ENCODE measurements at places on chromosomes 13 and 19.

DNA sequence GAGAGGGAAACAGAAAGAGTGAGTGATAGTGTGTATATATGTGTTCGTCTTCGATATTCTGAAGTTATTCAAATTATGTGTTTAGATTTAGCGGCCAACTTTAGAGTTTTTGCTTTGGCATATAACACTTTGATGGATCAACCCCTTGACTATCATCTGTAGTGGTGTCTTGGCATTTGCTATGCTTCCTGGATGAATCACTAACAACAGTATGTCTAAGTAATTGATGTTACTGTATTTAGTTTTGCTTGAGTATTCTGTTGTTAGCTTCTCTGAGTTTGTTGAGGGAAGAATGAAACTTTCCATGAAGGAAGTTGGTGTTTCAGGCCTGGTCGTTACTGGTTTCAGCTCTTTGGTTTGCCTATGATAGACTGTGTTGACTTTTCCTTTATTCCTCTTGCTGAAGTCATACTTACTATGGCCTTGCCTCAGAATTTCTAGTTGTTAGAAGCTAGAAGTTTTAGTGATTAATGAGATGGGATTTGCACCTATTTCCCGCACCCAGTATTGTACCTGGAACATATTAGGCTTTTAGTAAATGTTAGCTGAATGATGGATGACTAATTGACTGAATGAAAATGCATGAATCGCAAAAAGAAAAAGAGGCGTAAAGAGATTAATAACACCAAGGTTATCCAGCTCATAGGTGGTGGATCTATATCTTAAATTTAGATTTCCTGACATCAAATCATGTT, 20.7 kb downstream of the NDFIP2 start:
- DNase-seq: no peak

DNA sequence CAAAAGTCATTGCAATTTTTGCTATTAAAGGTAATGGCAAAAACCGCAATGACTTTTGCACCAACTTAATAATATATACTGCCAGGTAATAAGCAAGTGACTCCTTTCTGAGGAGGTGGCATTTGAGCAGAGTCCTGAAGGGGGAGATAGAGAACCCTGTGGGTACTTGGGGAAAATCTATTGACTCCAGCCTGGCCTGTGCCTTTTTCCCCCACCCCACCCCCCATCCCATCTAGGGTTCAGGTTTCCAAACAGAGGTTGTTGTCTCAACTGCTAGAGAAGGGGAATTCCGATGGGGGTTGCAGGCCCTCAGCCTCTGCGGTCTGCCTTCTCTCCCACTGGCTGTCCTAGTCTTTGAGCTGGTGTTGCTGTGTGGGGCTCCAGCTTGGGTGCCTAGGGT, 11.5 kb downstream of the S1PR2 start:
- no peak for DNase-seq

- no peak for DNase-seq
These were observed 2.5 kb downstream of the RABAC1 start for GRCh38 chr19:41956621-41957020.

GRCh38 chr13:73664851-73665250, 469.4 kb downstream of the KLF12 start:
- no peak for DNase-seq

DNA sequence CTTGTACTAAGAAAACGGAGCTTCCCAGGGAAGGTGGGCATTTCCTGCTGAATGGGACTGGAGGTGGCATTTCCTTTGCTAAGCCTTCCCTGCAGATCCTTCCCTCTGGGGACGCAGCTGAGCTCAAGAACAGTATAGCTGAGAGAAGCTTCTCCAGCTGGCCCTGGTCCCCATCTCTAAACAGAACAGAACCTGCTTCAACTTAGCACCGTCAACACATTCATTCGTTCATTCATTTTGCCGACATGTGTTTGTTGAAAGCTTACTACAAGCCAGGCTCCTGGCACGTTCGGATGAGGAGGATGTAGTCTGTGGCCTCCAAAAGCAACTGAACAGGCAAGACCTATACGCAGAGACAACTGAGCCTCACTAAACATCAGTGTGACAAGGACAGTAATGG, 36.6 kb upstream of the PEPD start:
- DNase-seq: no peak

DNA sequence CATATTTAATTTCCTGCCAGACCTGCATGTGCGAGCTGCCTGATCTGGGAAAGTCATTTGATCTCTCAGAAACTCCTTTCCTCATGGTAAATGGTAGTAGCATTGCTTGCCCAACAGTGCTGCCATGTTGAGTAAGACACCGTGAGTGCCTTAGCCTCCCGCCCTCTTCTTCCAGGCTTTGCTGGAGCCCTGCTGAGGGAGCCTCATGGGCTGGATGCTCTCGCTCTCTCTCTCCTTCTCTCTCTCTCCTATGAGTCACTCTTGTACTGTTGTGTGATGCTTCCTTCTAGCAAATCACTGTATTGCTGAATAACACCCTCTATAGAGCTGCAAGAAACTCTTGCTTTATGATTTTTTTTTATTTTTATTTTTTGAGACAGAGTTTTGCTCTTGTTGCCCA, 365.5 kb downstream of the UQCRFS1 start:
- DNase-seq: peak; percentile 26

GRCh38 chr13:42984691-42985090, 7.3 kb downstream of the EPSTI1 start:
- DNase-seq: no peak

- no peak for DNase-seq
These were observed 21.9 kb downstream of the GPATCH1 start for GRCh38 chr19:33102893-33103292.

- DNase-seq: no peak
These were observed 62.4 kb upstream of the URI1 start for GRCh38 chr19:29879655-29879974.

GRCh38 chr19:16013181-16013850, 63.0 kb upstream of the TPM4 start:
- DNase-seq: no peak

DNA sequence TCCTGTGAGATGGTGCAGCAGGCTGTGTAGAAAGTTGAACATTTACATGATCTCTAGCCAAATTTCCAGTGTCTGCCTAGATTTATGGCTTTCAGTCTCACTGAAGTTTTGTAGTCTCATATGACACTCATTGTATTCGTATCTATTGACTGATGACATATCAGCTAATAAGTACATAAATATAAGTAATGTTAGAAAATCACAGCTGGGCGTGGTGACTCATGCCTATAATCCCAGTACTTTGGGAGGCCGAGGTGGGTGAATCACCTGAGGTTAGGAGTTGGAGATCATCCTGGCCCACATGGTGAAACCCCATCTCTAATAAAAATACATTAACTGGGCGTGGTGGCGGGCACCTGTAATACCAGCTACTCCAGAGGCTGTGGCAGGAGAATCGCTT, 54.7 kb upstream of the HTR2A start:
- DNase-seq: no peak

DNA sequence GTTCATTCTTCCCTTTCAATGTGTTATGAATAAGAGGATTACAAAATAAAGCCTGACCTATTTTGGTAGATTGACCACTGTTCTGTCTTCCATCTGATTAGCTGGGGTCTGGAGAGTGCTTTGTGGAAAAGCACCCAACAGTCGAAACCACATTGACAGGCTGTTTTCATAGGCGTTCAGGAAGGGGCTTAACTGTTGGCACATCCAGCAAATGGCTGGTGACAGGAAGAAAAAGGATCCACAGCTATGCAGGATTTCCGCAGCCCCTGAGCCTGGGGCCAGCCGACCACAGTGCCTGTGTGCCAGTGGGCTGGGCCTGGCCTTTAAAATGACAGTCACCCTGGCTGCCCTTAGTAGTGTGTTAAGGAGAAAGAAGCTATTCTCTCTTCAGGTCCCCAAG, 113.3 kb downstream of the SIPA1L3 start:
- DNase-seq: no peak

GRCh38 chr19:3343619-3344502, 22.5 kb upstream of the NFIC start:
- peak; percentile 94 for DNase-seq

Data from H54 (cell line).